ENCODE measurements at places on chromosomes 12 and 14.

DNA sequence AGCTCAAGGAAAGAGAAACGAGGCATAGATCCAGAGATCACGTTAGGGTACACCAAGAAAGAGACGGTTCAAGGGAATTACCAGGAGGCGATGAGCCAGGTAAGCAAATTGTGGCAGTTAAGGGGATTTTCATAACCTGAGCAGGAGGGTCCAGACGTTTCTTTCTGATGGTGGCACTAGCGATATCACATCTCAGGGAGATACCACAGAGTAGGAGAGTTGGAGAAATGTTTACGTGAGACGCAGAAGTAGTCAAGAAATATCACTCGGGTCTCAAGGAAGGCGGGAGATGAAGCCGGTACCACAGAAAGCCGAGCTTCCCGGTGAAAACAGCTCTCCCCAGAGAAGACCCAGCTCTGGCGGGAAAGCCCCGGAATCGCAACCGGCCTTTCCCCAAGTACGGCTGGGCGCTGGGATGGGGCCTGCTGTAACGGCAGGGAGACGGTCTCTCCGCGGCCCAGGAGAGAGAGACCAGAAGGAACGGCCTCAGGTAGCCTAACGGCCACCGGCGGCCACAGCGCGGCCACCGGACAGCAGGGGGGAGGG is 485 bp downstream of the SENP1 start:
- DNase-seq = peak; percentile 24

- DNase-seq = no peak
These were observed 5.9 kb downstream of the FOXA1 start for GRCh38 chr14:37588956-37589714.

- no peak for DNase-seq
These were observed 105.5 kb downstream of the GPATCH2L start for GRCh38 chr14:76257111-76257803.

DNA sequence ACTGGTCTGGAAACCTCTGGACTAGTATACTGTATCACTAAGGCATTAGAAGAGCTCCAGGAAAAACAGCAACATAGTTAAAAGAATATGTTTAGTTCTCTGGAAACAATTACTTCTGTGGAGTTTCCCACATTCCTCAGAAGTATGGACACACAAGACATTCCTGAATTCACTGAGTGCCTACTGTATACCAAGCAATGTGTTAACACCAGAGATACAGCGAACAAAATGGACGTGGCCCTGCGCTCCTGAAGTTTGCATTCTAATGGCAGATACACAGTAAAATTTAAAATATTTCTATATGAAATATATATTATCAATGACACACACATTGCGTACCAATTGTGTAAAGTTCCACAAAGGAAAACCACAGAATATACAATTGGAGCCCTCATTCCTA is 1.1 kb downstream of the ANGEL1 start:
- DNase-seq = no peak

DNA sequence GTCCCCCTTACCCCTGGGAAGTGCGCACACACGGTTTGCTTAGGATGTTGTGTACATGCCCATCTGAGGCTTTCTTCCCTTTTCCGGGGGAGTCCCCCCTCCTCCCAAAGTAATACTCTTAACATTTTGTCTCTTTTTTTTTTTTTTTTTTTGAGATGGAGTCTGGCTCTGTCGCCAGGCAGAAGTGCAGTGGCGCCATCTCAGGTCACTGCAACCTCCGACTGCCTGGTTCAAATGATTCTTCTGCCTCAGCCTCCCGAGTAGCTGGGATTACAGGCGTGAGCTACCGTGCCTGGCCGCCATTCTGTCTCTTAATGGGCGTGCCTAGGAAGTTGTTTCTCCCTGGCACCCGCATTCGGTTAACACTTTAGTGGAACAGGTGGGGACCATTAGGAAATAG is 4.5 kb upstream of the GMFB start:
- no peak for DNase-seq

DNA sequence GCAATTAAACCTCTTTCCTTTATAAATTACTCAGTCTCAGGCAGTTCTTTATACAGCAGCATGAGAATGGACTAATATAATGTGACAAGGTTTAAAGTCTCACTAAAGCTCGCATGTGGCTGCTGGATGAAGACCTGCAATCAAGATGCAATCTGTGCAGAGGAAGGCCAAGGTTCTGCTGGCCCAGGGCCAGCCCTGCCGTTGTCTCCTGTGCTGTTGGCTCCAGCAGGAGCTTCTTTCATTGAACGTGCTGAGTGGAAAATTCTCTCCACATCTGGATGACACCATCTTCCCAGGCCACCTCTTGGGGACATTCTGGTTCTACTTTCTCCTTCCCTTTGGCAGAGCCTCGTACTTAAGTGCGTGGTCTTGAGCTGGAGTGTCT is 742.2 kb downstream of the VRK1 start:
- DNase-seq = no peak

DNA sequence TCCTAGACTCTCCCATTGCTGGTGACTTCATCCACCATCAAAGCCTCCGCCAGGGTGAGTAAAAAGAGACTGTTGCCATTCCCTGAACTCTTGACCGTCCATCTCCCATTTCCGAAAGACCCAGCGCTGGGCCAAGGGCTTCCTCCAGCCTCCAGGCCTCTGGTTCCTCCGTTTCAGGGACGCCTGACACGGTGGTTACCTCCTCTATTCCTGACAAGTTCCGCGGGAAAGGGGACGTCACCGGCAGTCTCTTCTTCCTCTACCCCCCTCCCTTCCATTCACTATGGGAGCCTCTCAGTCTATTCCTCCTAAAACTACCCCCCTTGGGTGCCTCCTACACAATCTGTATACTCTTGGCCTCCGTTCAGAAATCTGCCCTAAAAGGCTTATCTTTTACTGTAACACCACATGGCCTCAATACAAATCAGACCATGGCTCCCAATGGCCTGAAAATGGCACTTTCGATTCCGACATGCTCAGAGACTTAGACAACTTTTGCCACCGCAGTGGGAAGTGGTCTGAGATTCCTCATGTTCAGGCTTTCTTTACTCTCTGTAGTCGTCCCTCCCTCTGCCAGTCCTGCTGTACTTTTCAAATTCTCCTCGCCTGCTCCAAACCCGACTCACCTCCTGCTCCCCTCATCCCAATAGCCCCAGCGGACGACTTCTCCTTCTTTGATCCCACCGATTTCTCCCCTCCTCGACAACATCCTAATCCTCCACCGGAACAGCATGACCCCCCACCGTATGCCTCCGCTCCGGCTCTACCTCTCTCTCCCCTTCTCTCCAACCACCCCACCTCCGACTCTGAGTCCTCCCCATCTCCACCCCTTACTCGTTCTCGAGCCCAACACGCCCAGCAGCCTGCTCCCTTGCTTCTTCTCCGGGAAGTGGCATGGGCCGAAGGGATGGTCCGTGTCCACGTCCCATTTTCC is 70.4 kb downstream of the MOK start:
- DNase-seq = no peak

DNA sequence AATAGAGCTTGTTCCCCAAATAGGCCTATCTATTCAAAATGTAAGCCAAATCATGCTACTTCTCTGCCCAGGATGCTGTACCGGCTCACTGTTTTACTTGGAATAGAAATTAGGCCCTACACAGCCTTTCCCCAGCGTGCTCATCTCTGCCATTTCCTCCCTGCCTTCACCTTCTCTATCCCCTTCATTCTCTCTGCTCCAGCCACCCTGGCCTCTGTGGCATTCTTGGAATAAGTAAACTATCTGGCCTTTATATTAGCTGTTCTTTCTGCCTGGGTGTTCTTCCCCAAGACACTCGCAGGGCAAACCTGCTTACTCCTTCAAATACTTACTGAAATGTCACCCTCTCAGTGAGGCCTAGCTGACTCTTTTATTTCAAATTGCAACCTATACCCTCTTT is 30.9 kb upstream of the DYRK2 start:
- no peak for DNase-seq

GRCh38 chr12:102797528-102797927 is 119.5 kb downstream of the PAH start:
- no peak for DNase-seq

GRCh38 chr14:44154446-44154845 is 352.6 kb downstream of the FSCB start:
- DNase-seq = no peak

- DNase-seq = peak; percentile 87
These were observed 44.4 kb upstream of the PNMA1 start for GRCh38 chr14:73758392-73759182.

DNA sequence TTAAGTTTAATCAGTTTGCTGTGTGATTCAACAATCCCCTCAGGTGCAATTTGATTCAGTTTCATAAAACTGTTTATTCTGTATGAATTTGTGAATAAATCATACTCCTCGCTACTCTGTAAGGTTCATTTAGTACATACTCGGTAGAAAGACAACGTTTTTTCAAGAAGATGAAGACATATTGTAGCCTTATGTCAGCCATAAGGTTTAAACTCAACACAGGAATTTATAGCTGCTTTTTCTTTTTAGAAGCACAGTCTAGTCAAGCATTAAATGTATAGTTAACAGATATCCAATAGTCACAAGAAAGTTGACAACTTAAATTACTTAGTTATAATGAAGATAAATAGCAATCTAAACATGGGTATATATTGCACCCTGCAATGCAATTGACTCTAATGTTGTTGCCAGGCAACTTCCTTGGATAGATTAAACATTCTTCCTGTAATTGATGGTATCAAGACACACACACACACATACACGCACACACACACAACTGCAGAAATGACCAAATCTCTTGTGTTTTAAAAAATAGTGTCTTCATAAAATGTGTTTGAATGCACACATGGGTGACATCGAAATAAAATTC is 151.5 kb upstream of the MGAT4C start:
- DNase-seq = no peak
